T-helper 1 cell (primary cell): ENCODE measurements at places on chromosomes 11 and 22.

DNA sequence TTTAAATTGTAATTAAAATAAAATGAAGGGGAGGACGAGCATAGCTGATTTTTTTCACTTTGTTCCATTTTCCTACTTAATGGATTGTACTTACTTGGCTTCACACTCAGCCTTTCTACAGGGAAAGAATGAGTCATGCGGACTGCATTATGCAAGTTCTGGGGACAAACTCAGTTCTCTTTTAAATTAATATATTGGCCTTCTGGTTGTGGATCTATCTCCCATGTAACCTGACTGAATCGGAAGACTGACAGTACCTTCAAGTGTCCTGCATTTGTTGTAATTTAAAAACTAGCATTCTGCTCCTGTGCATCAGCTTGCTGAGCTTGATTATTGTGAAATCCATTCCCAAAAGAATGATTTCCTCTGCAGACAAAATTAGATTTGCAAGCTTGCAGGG, 12.2 kb downstream of the OR8D1 start:
- DNase-seq: no peak

DNA sequence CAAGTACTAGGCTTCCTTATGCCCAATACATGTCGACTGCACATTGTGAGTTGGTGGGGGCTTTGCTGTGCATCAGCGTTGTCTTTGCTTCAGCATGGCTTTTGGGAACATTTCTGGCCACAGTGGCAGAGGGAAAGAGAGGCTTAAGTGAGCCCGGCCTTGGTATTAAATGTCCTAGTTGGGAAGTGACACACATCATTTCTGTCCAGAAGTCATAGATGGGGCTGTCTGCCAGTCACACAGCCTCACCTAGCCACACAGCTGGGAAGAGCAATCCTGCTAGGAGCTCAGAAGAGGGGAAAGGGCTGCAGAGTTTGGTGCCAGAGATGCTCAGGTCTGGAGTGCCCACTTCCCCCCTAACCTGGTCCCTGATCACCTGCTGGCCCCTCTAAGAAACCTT, 27.6 kb downstream of the TREH start:
- DNase-seq: no peak

DNA sequence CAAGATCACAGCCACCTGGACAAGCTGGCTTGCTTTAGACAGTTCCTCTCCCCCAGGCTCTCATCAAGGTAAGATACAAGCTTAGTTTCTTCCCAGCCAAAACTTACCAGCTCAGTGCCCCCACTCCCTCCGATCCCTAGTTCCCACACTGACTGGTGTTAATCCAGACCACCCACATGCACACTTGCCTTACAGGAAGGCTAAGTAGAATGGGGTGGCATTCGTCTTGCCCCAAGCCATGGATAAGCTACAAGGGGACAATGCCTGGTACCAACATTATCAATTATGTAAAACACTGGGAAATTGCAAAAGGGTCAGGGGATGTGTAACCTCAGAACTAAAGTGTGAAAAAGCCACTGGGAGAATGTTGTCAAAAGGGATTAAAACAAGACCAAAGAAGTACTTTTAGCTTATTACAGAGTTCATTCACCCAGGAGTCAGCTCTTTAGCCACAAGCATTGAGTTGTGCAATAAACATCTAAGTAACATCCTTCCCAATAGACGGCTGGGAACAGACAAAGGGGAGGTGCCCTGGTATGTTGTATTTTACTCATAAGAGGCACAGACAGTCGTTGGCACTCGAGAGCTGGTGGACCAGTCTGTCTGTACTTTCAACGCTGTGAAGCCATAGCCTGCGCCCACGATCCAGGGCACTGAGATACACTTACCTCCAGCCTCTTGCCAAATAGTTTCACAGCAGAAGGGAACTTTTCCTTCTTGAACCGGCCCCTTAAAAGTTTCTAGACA, 1.1 kb downstream of the DHCR7 start:
- no peak for DNase-seq

DNA sequence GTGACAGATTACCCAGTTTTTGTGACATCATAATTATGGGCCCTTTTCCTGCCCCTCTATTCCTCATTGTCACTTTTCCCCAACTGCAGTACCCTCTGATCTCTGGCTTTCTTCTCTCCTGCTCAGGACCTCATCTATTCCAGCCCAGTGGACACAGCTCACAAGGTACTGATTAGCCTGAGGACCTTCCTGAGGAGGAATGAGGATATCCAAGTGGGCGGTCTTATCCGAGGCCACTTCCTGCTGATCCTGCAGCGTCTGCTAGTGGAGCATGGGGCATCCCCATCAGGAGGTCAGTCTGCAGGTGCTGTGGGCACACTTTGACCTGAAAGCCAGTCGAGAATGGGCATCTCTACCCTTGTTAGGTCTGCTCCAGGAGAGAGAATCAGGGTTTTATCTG, 24.5 kb upstream of the CCDC134 start:
- DNase-seq: no peak

- no peak for DNase-seq
Observed at GRCh38 chr11:116257883-116258282, 514.9 kb downstream of the BUD13 start.

GRCh38 chr22:48941033-48941902, 886.4 kb downstream of the BRD1 start:
- DNase-seq: no peak

- no peak for DNase-seq
Observed at GRCh38 chr11:126647735-126648134, 292.2 kb downstream of the ST3GAL4 start.

DNA sequence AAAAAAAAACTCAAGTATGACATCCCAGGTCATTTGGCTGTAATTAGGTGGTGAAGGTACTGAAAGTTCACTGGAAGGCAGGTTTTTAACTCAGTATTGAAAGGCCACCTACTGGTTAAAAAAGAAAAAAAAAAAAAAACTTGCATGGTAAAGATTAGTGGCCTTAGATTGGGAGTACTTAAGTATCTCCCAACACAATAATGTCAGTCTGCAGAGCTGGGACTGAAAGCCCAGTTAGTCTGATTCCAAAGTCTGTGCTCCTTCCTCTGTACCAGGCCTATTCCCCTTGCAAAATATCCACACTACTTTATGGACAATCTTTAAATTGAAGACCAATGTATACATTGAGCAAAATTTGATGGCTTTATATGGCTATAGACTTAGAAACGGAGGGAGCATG, 85.5 kb downstream of the NOX4 start:
- DNase-seq: no peak

DNA sequence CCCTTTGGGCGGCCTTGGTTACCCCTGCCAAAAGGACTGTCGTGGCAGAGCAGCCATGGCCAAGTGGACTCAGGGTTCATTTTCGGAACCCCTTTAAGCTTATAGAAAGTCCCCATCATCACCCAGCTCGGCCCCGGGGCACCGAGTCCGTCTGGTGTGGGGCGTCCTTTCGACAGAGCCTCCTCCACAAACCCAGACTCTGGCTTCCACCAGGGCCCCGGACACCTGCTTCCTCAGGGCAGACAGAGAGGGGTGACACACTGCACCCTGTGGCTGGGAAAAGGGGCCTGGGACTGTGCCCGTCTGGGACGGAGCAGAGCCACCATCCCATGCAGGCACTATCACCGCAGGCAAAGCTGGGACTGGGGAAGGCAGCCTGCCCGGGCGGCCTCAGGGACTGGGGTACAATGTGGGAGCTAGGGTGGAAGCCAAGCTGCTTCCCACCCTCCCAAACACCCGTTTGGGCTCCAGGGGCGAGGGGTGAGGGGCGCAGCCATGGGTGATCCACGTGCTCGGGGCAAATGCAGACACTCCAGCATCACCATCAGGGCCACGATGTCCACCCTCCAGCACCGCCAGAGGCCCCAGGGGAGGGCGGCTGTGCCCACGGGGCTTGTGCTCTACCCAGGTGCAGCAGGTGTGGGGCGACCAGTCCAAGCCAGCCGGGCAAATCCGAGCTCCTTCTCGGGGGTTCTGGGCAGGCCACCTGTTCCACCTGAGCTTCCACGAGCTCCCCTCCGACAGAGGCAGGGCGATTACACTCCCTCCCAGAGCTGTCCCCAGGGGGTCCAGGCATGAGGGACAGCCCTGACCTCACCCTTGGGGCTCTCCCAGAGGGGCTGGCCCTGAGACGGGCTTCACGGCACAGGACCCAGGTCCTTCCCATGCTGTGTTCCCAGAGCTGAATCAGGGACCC, 11.7 kb upstream of the MRPL23 start:
- DNase-seq: no peak

GRCh38 chr11:95989076-95989605, 65.2 kb upstream of the MTMR2 start:
- no peak for DNase-seq

DNA sequence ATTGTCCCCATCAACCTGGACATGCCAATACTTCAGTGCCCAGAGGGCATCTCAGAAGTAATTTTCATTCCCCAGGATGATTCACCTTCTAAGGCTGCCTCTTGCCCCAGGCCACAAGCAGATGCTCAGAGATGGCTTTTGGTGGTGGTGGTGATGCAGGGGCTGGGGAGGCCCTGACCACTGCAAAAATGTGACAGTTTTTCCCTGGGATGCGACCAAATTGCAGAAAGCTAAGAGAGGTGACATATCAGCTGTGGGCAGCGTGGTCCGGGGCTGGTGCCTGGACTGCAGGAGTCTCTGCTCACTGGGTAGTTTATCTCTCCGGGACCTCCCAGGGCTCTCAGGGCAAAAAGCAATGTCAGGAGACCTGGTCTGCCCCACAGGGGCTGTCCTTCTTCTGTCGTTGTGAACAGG, 39.7 kb upstream of the ACCSL start:
- no peak for DNase-seq

GRCh38 chr11:10797531-10797930, 11.2 kb downstream of the EIF4G2 start:
- DNase-seq: no peak

GRCh38 chr11:65378208-65378927, 4.1 kb downstream of the SLC25A45 start:
- DNase-seq: no peak

DNA sequence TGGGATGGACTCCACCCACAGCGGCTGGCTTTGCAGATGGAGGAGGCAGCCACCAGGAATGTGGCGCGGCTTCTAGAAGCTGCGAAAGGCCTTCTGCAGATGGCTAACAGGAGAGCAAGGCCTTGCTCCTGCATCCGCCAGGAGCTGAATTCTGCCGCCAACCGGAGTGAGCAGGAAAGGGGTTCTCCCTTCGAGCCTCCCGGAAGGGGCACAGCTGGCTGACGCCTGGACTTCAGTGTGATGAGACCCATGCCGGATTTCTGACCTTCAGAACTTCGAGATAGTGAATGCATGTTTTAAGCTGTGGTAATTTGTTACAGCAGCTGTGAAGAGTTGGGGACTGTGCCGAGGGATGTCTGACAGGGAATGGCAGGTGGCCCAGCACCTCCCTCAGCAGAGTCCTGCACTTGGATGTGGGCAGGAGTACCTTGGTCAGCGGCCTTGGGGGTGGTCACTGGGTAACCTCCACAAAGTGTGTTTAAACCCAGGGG, 7.7 kb downstream of the TBC1D22A start:
- DNase-seq: no peak

DNA sequence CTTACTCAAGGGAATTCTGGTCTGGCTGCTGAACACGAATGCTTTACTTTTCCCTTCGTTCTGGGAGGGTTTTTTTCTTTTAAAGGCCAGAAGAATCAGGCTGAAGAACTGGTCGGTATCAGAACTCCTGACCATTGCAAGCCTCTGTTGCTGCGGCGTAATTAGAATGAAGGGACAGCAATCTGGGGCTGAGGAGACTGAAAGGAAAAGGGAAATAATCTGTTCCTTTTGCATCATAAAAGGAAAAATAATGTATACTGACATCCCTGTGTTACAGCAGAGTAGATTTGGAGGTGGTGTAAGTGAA, 670 bp downstream of the SC5D start:
- no peak for DNase-seq

DNA sequence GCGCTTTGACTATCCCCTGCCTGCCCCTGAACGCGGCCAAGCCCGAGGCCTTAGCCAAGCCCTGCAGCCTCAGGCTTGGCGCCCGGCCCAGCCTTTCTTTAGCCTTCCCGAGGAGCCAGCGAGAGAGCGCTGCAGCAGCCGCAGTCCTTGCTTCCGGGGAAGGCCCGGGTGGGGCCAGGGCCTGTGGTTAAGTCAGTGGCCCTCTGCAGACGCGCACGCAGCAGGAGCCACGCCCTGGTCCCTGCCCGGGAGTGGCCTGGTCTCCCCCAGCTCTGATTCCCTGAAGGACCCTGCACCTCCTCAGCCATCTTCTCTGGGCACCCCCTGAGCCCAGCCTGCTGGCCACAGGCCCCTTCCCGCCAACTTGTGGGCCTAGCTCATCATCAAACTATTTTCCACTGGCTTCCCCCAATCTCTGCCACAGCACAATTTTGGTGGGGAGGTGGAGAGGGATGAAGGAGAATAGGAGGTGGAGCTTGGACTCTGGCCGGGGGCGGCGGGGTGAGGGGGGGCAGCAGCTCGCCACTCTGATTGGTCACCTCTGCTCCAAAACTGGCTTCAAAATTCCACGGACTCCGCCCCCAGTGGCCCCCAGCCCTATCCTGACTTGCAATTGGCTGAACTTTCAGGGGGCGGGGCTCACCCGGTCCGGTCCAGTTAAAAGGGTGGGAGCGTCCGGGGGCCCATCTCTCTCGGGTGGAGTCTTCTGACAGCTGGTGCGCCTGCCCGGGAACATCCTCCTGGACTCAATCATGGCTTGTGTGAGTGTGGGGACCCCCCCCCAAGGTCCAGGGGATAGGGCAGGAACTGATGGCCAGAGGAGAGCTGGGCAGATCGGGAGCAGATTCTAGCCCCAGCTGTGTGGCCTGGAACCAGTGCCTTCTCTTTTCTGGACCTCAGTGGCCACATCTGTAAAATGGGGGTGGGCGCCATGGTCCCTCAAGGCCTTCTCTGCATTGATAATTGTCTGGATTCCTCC, at the start of gene LGALS1:
Gene LGALS1 (plus strand): TSS at position 686 of the 979 bp plus-strand sequence. CDS start 67 bp downstream, at position 753.
- DNase-seq: peak; percentile 53

DNA sequence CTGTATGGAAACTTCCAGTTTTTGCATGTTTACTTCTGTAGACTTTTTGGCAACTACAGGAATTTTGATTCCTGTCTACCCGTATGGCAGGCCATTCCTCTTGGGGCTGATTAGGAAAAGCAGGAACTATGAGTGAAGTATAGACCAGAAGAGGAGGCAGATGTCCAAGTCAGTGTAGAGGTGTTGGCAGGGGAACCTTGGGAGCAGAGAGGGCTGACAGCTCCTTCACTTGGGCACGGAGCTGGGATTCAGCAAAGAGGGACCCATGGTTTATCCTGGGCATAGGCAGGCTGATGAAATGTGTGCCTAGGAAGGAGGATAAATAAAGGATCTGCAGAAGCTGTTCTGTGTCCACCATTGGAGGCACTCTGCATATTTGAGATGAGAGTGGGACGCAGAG, 33.1 kb downstream of the TREH start:
- DNase-seq: no peak

GRCh38 chr22:22245935-22246525, 1.4 kb downstream of the VPREB1 start:
- DNase-seq: no peak

- DNase-seq: no peak
Observed at GRCh38 chr22:48602805-48603518, 1224.7 kb downstream of the BRD1 start.

DNA sequence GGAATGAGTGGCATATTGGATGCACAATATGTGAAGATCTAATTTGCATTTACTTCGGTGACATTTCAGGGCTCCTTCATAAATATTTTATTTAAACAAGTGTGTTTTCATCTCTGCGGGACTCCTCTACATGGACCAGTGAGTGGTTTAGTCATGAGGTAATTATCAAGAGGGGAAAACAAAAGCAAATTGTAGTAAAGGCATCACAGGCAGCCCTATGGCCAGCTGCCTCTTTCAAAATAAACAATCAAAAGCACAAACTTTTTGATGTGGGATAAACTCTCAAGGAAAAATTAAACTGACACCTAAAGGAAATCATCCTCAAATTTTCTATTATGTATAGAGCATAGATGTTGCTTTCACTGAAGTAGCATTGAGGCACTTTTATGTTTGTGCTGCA, 6.0 kb downstream of the SYT9 start:
- no peak for DNase-seq

- no peak for DNase-seq
Observed at GRCh38 chr22:16609548-16610261, 17.1 kb upstream of the CCT8L2 start.
